NB4 (cell line): ENCODE measurements at places on chromosomes 5 and 9.

DNA sequence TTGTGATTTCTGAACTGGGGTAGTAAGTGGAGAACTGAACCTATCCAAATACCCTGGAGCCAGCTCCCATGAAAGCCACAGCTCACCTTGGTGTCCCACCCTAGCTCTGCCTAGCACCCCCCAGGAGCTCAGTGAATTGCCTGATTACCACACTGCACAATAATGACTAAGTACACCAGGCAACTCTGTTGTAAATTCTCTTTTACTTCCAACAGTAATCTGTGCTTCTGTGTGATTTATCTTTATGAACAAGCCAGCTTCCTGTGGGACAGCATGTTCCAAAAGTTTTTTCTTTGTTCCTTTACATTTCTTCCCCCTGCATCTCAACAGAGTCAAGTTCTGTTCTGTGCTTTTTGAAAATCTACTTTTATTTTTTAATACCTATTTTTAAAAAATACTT is 22.1 kb upstream of the GRPEL2 start:
- DNase-seq = no peak

- no peak for DNase-seq
Measured at GRCh38 chr5:15722305-15722704, 222.3 kb downstream of the FBXL7 start.

DNA sequence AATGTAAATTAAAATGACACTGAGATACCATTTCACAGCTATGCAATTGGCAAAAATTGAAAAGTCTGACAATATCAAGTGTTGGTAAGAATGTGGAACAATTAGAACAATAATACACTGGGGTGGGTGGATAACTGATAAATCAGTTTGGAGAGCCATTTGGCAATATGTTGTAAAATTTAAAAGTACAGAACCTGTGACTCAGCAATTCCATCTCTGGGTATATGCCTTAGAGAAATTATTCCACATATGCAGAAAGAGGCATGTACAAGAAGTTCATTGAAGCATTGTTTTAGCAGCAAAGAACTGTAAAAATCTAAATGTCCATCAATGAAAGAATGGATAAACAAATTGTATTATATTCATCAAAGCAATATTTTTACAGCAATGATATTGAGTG is 89.3 kb upstream of the NR3C1 start:
- DNase-seq = no peak

- peak; percentile 34 for DNase-seq
Measured at GRCh38 chr9:132351404-132352045, 3.3 kb downstream of the SETX start.

DNA sequence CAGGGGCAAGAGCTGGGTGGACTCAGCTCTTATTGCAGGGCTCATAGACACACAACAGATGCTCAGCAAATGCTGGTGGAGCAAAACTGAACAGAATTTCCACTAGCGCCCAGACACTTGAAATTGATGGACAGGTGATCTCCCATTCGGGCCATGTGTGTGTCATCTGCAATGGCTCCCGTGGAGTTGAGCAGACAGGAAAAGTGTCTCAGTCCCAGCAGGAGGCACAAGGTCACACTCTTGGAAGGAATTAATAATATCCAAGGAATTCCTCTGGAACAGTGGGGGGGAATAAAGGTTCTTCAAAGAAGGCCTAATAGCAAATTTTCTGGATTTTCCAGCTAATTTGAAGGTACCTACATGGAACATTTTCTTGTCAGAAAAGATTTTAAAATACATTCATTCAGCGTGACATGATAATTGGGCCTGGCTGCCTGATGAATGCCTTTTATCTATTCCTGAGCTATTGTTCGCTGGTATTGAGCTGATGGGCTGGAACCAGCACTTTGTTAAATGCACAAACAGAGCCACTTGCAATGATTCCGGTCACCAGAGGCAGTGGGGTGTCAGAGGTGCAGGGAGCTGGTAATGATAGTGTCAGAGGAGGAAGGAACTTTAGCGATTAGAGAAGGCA is 31.5 kb upstream of the ALDH1B1 start:
- DNase-seq = no peak

GRCh38 chr5:158384535-158385481 is 525.9 kb upstream of the CLINT1 start:
- peak; percentile 25 for DNase-seq

DNA sequence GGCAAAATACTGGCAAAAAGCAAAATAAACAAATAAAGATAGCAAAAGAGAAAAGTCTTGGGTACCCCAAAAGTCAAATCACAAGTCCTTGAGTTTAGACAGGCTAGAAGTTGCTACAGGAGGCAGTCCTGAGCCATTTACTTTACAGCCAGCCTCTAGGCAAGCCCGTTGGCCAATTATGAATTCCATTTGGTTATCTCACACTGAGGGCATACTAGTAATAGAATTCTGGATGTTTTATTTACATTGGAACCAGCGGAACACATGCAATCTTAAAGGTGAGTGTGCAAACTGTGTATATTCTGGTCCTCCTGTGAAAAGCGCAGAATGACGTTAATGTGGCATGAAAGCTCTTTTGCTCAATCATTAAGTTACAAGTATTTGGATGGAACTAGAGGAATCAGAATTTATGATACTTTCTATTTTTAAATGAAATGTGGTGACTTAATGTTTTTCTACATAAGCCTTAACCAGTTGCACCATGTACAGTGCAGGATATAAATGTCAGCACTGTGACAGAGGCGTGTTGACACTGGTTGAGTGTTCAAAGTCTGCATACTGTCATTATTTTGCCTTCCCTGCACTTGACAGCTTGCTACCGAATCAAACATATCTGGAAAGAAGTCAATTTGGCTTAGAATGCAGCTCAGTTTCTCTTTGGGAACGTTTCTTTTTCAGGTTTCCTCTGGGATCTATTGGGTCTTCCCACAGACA is 7.9 kb downstream of the GDNF start:
- no peak for DNase-seq

DNA sequence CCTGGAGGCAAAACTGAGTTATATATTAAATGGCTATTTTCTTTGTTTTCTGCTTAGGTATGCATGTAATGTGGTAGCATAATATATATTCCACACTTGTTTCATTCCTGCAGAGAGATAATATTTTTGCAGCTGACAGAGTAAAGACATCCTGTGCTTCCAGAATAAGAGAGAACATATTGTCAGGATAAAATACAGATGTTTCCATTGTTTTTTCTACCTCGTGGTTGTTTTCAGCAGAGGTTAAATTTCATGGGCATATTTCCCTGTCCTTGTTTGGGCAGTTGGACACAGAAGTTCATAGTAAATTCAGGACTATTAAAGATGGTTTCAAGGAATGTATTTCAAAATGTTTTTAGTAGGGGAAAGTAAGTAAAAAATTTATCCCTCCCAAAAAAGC is 47.6 kb upstream of the MEGF10 start:
- DNase-seq = no peak

DNA sequence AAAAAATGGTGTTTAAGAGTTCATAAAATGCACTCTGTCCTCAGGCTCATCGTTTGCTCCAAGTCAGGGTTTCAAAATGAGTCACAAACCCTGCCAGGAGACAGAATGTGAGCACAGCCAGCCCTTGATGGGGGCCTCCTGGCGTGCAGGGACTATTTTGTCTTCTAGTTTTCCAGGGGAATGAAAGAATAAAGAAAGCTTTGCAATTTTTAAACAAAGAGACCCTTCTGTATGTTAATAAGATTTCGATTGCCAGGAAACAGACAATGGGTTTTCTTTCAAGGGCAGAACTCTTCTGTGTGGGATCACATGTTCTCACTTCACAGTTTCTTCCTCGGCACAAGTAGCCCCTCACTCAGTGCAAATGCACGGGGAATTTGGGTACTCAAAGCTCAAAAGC is 121.4 kb upstream of the C6 start:
- no peak for DNase-seq

- no peak for DNase-seq
Measured at GRCh38 chr9:127407492-127407843, 10.5 kb downstream of the SLC2A8 start.

DNA sequence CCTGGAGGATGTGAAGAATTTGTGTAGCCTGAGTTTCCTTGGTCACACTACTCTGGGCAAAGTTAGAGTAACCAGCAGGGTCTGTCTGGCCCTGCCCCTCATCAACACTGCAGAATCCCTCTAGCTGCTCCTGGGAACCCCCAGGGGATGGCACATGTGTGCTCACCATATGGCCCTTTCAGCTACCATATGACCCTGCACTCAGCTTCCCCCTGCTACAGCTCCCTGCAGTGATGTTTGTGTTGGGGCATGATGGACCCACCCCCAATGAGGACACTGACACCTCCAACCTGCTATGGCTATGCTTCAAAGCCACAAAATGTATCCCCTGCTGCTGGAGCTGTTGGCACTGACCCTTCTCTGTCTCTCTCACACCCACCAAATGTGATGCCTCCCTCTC is 152.7 kb downstream of the SNX18 start:
- DNase-seq = no peak

GRCh38 chr5:148833925-148834324 is 7.5 kb downstream of the ADRB2 start:
- DNase-seq = no peak

GRCh38 chr5:169561893-169562292 is 21.7 kb upstream of the SPDL1 start:
- no peak for DNase-seq

DNA sequence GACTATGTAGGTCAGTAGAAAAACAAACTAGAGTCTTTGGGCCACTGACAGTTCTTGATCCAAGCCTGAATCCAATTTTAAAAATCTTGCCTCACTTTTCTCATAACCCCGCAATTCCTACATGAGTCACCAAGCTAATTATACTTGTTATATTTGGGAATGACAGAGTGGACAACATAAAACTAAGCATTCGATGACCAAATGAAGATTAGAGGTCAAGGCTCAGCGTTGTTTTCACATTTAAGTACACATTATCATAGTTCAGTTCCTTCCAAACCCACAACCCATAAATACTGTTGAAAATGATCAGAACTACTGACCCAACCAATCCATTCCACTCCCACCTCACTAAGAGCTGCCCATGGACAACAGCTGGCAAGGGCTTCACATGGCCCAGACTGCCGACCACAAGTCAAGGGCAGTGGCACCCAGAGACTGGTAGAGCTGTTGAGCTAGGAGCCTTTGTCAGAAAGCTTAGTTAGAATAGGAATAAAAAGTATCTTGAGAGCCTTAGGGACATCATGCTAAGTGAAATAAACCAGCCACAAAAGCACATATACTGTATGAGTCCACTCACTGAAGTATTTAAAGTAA is 64.2 kb downstream of the MYO10 start:
- DNase-seq = no peak

- DNase-seq = no peak
Measured at GRCh38 chr5:178590924-178591423, 781 bp upstream of the COL23A1 start.

DNA sequence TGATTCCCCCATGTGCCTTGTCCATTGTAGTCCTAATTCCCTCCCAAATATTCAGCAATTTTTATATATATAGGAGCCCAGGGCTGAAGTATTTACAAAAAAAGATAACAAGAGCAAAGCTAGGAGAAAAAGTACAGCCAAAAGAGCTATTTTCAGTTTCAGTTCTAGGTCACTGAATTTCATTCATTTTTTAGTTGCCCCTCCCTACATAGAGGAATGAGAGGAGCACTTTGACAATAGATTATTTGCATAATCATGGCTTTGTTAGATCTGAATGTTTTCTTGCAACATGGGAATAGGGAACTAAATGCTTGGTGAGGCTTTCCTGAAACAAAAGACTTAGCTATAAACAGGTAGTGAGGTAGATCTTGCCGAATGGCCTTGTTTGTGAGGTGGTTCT is 15.3 kb upstream of the F2RL2 start:
- DNase-seq = no peak

GRCh38 chr5:126023994-126024441 is 399.2 kb upstream of the GRAMD2B start:
- DNase-seq = no peak

DNA sequence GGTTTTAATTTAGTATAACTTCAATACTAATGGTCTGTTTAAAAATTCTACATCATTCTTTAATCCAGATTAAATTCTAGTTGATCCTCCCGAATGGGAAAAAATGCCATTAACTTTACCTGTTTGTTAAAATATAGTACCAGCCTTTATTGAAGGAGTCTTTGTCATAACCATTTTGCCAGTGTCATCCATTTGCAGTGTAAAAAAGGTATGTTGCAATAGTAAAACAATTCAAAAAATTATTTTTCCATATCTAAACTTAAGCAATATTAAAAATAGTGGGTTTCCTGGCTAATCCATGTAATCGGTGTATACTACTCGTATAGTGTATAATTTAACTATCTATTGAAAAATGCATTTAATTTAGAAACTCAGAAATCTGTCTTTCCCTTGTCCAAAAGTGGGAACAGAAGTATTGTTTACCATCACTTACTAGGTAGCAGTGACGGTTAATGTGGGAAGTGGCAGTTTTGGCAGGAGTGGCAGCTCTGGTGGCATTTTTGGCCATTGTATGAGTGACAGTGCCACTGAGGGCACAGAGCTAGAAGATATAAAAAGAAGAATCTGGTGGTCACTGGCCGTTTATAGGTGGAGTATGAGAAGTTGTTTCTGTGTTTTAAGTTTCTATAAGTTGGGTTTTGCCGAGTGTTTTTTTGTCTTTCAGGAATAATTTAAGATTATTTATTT is 1.9 kb downstream of the AP3S1 start:
- peak; percentile 11 for DNase-seq

- no peak for DNase-seq
Measured at GRCh38 chr9:34289159-34289558, 39.9 kb downstream of the KIF24 start.

DNA sequence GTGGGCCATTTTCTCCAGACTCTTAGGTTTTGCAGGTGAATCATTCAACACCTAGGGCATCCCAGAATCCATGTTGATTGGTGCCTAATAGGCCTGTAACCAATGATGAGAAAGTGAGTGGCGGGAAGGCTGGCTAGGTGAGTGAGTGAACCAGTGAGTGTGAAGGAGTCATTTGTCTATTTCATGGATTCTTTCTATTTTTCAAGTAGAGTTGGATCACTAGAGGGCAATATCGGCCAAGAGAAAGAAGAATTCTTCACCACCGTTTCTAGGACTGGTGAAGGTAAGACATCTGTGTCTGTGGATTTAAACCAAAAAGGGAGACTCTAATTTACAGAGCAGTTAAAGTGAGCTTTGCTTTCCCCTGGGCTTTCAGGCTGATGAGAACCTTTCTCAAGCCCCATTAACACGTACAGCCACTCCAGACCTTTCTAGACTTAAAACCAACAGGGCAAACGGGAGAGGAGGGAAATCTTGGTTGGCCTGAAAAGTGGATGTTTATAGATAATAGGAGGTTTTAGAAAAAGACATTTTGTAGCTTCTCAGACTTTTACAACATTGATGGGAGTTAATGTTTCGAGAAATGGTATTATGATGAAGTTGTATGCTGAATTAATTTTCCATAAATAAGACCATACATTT is 114.3 kb upstream of the IL12B start:
- peak; percentile 66 for DNase-seq

DNA sequence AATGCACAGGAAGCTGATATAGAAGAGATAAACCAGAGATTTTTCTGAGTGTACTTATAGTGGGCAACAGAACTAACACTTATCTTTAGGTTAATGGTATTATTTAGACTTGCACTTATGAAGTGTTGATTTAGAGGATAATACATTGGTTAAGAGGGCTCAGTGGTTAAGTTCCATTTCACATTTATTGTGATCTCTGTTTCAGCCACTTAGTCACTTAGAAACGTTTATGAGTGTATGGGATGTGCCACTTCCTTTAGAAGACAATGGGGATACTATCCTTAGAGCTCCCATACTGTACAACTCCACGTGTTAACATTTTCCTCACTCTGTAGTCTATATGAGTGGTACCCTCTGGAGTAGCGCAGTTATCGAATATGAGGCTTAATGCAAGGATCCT is 57.5 kb downstream of the PIP5K1B start:
- no peak for DNase-seq

GRCh38 chr9:86856259-86856658 is 91.0 kb downstream of the GAS1 start:
- no peak for DNase-seq

- DNase-seq = no peak
Measured at GRCh38 chr5:50576265-50576664, 90.2 kb upstream of the PARP8 start.
